BJ (cell line): ENCODE measurements at places on chromosomes 2 and 18.

DNA sequence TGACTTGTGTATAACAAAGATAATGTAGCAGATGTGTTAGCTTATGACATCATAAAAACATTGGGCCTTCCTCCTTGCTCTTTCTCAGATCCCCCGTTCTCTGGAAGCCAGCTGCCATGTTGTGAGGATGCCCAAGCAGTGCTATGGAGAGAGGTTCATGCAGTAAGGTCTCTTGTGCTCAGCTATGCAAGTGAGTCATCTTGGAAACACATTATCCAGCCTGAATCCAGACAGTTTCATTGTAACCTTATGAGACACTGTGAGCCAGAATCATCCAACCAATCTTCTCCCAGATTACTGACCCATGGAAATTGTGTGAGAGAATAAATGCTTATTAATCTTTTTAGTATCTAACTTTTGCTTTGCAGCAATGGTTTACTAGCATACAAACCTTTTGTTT lies 60.8 kb downstream of the ST6GAL2 start:
- no peak for DNase-seq

DNA sequence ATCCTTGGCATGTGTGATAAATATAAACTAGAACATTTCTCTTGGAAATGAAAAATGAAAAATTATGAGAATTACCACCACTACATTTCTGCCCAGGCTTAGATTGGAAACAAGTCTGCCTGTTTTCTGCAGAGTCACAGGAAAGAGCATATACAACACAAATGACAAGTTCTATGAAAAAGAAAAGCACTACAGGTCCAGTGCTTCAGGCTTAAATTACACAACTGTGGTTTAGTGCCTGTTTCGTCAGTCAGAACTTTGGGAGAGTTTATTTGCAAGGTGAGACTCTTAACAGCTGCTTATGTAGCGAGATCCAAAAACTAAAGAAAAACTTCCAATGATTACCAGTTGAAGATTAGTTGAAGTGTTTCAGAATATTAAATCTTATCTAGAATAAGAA lies 68.9 kb downstream of the RTN4 start:
- DNase-seq = no peak

- DNase-seq = no peak
Observed at GRCh38 chr2:30098266-30099005, 48.4 kb upstream of the YPEL5 start.

- DNase-seq = no peak
Observed at GRCh38 chr18:32966141-32966540, 193.3 kb upstream of the KLHL14 start.

GRCh38 chr2:118774458-118775133 lies 72.9 kb downstream of the EN1 start:
- DNase-seq = no peak

DNA sequence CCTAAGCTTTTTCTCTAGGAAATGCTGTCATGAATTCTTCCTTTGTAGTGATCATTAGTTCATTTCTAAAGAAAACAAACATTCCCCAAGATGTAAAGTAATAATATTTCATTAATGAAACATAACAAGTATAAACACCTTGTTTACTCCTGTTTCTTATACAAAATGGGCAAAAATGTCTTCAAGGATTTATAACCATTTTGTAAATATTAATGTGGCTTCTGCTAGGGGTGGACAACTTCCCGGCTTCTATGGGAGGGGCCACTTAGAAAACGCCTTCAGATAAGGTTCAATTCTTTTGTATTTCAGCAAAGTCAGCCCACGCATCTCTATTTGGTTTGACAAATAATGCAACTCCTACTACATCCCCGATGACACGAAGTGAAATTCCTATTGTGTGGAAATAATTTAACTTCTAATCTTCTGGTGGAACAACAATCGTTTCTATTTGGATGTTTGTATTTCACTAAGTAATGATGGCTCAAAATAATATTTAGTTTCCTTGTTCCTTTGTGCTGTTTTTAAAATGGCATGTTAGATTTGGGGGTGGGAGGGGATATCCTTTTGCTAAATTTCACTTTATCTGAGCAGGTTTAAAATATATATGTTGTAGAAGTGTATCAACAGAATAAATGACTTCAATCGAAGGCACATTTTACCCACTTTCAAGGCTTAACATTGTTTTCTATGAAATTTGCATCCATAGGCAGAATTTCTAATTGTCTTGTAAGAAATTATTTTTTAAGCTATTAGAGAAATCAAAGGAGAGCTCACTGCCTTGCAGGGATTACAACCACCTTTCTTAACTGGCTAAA lies 14.7 kb upstream of the HOXD1 start:
- DNase-seq = no peak

GRCh38 chr2:240391111-240392051 lies 44.1 kb upstream of the GPC1 start:
- no peak for DNase-seq

- DNase-seq = no peak
Observed at GRCh38 chr2:158889135-158889853, 79.1 kb upstream of the TANC1 start.

GRCh38 chr18:44744161-44745121 lies 63.8 kb downstream of the SETBP1 start:
- no peak for DNase-seq

DNA sequence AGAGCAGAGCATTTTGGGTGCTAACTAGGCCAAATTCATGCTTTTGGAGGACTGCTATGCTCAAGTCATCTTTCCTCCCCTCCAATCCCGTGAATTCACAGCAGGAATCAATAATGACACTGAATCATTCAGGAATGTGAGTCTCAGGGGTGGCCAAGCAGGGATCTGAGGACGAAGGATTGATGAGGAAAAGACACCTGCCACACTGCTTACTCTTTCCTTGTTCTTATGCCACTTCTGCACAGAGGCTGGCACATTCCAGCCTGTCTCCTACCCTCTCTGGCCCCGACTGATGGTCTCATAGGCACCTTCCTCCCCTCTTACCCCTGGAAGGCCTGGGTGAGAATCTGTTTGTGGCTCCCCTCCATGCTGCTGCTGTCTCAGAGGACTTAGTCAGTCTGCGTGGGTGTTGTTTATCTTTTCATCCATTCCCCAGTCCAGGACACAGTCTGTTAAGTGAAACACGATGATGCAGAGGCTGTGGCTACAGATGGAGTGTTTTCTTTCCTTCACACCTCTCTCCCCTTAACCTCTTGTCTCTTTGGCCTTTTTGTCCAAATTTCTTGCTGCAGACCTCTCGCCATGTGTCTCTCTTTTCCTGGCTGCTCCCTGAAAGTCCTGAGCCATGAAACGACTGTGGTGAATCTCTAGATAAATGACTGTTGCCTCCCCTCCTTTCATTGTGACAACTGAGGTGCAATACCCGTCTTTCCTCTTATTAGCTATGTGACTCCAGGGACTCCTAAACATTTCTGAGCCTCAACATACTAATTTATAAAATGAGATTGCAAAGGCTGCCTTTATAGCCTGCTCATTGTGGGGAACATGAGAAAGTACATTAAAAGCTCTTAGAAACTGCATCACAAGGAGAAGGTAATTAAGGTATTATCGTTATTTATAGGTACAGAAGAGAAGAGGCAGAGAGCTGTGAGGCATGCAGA lies 86.9 kb downstream of the RDH14 start:
- DNase-seq = peak; percentile 77

- DNase-seq = no peak
Observed at GRCh38 chr2:63742580-63742976, 99.1 kb upstream of the UGP2 start.

DNA sequence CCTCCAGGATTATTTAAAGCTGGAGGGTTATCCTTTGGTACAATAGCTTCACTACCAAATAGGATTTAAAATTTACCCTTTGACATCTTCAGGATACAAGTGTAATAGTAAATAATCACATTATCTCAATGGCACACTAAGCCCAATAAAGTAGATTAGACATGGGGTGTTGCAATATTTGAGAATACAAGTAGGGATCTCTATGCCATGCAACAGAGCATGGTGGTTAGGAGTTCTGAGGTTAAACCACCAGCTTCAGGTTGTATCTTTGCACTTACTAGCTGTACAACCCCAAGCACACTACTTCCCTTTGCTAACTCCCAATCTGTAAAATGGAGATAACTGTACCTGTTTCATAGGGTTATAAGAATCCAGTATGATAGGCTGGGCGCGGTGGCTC lies 6.2 kb downstream of the MBD2 start:
- no peak for DNase-seq

GRCh38 chr2:27082773-27083409 lies 3.7 kb upstream of the KHK start:
- no peak for DNase-seq

- DNase-seq = no peak
Observed at GRCh38 chr2:16318474-16319195, 347.0 kb downstream of the CYRIA start.

- DNase-seq = no peak
Observed at GRCh38 chr2:40049781-40050180, 270.7 kb upstream of the THUMPD2 start.

DNA sequence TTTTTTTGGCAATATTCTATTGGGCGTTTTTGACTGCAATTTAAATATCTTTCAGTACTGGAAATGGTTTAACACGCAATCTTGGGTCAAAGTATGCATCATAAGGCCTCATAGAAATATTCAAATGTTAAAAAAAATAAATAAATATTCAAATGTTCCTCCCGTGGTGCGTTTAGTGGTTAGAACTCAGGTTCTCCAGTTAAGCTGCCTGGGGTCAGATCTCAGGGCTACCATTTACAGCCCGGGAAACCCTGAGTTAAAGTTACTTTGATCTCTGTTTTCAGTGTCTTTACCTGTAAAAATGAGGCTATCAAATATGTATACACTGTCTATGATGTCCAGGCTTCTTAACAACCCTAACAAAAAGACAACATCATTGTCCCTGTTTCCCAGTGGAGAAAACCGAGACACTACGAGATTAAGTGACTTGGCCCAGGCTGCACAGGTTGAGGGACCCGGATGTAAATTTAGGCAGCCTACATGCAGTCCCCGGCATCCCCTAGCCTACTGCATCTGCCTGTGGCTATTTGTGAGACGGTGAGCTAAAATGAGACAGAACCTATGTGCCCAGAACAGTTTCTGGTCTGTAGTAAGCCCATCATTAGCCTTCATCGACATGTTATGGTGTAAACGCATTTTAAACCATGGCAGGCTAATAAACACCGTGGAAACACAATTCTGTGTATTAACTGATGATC lies 1.7 kb downstream of the FHL2 start:
- no peak for DNase-seq

DNA sequence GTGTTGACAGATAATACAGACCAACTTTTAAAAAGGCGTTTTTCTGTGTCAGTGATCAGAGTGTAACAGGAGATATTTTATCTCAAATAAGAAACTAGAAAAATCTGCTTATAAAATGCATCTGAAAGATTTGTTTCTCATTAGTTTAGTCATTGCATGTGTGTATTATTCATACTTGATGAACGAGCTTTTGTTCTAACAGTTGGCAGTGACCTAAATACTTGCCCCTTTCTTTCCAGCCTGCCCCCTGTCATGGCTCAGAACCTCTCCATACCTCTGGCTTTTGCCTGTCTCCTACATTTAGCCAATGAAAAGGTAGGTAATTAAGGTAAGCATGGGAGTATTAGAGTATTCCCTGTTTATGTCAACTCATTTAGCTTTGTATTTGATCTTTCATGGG lies 33.6 kb downstream of the NCAPH start:
- no peak for DNase-seq

DNA sequence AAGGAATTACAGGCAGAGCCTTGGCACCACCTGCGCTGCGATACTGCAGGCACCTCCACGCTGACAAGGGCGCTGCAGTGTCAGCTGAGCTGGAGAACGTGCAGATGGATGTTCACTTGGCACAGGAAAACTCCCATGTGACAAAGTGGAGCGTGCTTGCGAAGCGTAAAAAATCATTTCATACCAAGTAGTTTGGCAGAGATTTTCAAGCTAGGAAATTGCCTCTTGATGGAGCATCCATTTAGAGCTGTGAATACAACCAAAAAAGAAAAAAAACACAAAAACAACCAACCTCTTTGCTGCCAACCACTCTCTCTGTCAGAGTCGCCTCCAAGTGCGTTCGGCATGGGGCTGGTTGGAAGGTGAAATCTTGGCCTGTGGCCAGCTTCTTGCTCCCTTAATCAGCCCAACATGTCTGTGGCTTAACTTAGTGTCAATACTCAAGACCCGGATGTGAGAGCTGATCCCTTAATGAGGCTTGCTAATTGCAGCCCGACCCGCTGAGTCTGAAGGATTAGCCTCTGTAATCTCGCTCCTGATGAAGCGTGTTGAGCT lies 38.1 kb downstream of the ACOXL start:
- DNase-seq = no peak

DNA sequence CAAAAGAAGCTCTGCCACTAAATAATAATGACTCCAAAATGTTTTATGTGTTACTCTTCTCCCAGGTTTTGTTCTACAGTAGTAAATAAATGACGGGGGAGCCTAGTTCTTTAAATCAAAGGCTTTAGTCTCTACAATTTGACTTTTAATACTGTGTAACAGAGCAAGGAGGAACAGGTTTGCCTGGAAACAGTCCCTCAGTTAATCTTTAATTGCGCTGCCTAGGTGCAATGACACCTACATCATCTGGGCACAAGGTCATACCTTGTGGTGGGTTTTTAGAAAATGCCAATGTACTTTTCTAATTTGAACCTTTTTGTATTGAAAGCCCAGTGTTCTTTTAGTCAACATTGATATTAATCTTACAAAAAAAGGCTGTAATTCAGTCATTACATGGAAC lies 287.3 kb upstream of the SETBP1 start:
- DNase-seq = no peak

DNA sequence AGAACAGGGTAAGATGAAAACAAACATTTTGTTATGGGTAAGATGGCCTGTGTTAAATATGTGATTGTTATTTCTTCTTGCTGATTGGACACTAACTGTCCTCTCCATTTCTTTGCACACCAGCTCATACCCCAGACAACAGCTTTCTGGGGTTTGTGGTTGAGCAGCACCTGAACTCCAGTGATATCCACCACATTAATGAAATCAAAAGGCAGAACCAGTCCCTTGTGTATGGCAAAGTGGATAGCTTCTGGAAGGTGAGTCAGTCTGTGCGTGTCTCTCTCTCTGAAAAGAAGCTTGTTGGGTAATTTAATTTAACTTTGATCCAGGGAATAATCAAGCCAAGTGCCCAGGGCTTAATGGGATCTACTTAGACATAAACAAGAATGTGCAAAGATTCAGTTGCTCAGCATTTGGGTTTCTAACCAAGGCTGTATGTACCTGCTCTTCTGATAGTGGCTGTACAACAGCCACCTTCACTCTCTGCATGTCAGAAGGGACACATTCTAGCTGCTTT lies 108.3 kb downstream of the MGAT5 start:
- no peak for DNase-seq

- no peak for DNase-seq
Observed at GRCh38 chr2:239199041-239199768, 201.6 kb downstream of the HDAC4 start.

DNA sequence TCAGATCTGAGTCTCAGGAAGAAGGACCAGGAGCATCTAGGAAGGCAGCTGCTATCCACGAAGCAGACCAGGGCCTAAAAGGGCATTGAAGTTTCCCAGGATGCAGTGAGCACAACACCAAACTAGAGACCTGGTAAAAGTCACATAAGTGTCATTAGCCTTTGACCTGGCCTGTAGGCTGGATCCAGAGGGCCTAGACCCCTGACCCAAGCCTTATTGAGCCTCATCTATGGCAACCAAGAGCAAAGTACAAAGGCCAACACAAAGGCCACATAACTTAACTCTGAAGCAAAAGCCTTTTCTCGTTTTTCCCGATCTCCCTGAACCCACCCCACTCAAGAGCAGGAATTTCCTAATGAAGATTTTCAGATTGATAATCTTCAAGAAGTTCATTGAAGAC lies 127.3 kb upstream of the SRD5A2 start:
- no peak for DNase-seq

- DNase-seq = no peak
Observed at GRCh38 chr18:7516266-7517117, 50.6 kb upstream of the PTPRM start.

- DNase-seq = peak; percentile 69
Observed at GRCh38 chr18:77102259-77103040, 30.1 kb downstream of the MBP start.

GRCh38 chr18:67661555-67661954 lies 145.0 kb upstream of the DSEL start:
- no peak for DNase-seq
